ENCODE measurements at places on chromosomes 6 and 20.
A peak's percentile ranks its signal among the peaks of the same experiment; 100 is the strongest.

- DNase-seq, result no peak
Measured at GRCh38 chr20:23434521-23435313, 4.8 kb upstream of the CSTL1 start.

GRCh38 chr20:9993137-9993536, 41.6 kb upstream of the ANKEF1 start:
- DNase-seq, result no peak

GRCh38 chr6:79861023-79861422, 86.3 kb downstream of the ELOVL4 start:
- DNase-seq, result no peak

GRCh38 chr20:44792796-44793195, 17.6 kb downstream of the RIMS4 start:
- DNase-seq, result no peak

DNA sequence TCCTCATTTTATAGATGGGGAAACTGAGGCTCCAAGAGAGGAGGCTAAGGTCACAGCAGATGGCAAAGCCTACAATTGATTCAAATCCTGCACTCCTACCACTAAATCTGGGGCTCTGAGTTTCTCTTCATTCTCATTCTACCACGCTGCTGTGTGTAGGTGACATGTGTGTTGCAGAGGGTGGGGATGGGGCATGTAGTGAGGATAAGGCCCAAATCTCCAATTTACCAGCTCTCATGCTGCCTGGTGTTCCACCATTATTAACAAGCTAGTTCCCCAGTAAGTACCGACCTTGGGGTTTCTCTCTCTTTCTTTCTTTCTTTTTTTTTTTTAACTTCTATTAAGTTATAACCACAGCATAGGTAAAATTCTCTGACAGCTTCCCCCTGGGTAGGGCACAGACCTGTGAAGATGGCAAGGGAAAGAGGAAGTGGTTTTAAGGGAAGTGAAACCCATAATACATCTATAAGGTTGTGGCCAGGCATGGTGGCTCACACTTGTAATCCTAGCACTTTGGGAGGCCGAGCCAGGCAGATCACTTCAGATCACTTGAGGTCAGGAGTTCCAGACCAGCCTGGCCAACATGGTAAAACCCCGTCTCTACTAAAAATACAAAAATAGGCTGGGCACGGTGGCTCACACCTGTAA, 13.0 kb upstream of the MATN4 start:
- DNase-seq, result no peak

DNA sequence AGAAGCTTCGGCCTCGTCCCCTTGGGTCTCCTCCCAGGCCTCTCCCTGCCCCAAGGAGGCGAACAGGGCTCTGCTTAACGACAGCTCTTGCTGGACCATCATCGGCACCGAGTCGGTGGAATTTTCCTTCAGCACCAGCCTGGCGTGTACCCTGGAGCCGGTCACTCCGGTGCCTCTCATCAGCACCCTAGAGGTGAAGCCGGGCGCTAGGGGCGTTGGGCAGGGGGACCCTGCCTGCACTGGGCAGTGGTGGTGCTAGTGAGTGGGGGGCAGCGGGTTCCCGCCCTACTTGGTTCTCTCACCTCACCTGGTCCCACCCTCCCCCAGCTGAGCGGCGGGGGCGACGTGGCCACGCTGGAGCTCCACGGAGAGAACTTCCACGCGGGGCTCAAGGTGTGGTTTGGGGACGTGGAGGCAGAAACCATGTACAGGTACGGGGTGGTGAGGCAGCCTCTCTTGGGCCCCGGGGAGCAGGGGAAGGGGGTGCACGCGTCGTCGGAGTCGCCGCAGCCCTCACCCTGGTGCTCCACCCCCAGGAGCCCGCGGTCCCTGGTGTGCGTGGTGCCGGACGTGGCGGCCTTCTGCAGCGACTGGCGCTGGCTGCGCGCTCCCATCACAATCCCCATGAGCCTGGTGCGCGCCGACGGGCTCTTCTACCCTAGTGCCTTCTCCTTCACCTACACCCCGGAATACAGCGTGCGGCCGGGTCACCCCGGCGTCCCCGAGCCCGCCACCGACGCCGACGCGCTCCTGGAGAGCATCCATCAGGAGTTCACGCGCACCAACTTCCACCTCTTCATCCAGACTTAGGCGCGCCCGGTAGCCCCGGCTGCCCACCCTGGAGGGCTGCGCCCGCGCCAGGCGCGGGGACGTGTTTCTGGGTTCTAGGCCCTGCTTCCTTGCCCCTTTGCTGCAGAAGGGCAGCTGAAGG, 8.3 kb upstream of the MATN4 start:
- no peak for DNase-seq

DNA sequence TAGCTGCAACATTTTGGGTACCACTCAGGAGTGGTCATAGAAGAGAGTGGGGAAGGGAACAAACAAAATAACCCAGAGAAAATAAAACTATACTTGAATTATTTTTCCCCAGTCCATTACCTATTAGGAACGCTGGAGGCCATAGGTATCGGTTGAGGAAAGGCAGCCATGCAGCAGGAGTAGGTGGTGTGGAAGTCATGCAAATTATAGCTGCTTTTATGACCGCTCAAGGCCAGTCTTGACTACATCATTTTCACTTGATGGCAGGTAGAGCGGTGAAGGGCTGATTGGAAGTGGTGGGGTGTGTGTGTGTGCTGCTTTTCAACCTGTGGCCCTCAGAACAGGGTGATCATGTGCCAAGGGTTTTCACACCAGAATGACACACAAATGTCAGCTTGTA, 36.5 kb upstream of the KIF13A start:
- no peak for DNase-seq

DNA sequence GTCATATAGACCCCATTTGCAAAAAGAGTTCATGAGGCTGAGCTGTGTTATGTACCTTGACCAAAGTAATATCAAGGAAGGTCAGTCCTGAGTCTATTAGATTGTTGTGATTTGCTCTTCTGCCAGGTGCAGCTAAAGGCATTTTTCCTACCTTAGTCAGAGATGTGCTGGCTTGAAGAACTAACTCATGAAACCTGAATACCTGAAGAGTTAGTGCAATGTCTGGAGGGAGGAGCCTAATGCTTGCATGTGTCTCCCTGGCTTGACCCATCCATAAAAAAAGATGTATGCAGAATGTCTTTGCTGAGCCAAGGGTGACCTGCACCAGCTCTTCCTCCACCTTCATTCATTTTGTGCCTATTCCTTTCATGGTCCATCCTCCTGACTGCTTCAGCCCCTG, 742.0 kb downstream of the KIF16B start:
- no peak for DNase-seq

- no peak for DNase-seq
Measured at GRCh38 chr6:127737768-127738167, 160.8 kb downstream of the C6orf58 start.

GRCh38 chr6:125346201-125346925, 44.6 kb upstream of the HDDC2 start:
- peak; percentile 56 for DNase-seq

DNA sequence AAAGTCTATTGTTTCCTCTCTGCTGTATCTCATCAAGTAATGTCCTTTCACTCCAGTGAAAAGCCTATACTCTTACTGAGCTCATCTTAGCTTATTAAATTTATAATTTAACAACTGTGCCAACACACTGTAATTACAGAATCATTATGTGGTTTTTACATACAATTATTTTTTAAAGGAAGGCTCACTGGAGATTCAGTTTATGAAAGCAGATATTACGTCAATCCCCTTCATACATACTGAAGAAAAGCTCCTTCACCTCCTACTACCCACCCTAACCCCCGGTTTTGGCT, 28.1 kb downstream of the ARHGAP18 start:
- DNase-seq, result no peak

DNA sequence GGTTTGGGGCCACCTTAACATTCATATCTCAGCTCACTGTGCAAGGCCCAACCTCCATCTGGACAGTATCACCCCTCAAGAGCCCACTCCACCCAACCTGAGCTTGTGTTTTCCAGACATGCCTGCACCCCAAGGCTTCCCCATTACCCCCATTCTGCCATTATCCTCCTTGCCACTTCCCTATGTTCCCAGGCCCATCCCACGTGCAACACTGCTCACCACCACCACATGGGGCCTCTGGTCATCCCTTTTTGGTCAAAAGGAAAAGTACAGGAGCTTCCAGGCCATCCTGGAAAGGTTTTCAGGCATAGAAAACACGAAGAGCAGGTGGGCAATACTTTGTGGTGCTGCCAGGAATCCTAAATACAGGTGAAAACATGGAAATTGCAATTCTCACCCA, 140.3 kb downstream of the SYNDIG1 start:
- DNase-seq, result no peak

DNA sequence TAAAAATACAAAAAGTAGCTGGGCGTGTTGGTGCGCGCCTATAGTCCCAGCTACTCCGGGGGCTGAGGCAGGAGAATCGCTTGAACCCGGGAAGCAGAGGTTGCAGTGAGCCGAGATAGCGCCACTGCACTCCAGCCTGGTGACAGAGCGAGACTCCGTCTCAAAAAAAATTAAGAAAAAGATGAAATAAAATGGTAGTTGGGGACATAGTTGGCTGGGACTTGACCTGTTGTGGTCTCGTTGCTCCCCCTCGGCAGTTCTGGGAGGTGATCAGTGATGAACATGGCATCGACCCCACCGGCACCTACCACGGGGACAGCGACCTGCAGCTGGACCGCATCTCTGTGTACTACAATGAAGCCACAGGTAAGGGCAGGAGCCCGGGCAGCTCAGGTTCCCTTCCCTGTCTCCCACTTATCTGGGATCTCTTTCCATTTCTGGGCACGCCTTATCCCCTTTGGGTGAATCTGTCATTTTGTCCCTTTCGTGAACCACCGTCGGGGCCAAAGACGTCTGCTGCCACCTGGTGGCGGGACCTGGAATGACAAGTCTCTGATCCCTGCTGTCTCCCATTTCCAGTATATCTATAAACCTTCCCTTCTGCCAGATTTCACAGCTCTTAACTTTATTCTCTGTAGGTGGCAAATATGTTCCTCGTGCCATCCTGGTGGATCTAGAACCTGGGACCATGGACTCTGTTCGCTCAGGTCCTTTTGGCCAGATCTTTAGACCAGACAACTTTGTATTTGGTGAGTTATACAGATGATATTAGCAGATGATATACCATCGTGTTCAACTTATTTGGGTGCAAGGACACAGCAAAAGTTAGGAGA, 2.3 kb downstream of the TUBB start:
- peak; percentile 89 for DNase-seq

- no peak for DNase-seq
Measured at GRCh38 chr20:8155812-8156211, 23.7 kb downstream of the PLCB1 start.

DNA sequence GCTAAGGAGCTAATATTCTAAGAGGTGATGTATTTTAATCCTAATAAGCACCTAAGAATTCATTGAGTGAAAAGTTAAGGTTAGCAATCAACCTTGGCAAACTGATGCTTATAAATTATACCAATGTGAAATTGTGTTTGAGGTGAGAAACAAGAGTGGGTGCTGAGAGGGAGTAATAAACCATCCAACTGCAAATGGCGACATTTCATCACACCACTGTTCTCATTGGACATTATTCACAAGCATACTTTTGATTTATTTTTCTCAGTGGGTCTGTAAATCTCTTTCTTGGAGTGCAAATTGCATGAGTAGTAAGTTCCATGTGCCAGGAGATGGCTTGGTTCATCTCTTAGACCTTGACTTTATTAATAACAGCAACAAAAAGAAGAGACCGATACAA, 71.5 kb downstream of the BMP6 start:
- no peak for DNase-seq

- DNase-seq, result no peak
Measured at GRCh38 chr6:163888030-163888819, 473.7 kb downstream of the QKI start.

GRCh38 chr6:38773338-38773737, 58.2 kb downstream of the DNAH8 start:
- no peak for DNase-seq

DNA sequence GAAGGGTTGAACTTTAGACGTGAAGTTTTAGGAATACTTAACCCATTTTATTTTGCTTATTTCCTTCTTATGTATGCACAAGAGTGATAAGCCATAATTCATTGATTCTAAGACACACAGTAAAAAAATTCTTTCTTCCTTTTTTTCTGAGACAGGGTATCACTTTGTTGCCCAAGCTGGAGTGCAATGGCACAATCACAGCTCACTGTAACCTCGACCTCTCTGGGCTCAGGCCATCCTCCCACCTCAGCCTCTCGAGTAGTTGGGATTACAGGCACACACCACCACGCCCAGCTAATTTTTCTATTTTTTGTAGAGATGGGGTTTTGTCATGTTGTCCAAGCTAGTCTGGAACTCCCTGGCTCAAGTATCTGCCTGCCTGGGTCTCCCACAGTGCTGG, 116.6 kb upstream of the RNF24 start:
- DNase-seq, result no peak

DNA sequence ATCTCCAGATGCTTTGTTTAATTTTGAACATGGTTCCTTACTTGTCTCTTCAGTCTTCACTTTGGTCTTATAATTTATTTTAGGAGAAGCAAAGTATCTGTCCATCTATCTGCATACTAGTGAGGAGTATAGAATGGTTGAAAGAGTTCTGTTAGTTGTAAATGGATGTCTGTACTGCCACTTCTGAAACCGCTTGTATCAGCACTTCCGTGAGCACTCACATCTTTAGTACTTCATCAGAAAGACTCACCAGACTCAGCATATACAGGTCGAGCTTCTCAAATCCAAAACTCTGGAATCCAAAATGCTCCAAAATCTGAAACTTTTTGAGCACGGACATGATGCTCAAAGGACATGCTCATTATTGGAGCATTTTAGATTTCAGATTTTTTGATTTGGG, 142.0 kb upstream of the GLP1R start:
- no peak for DNase-seq

DNA sequence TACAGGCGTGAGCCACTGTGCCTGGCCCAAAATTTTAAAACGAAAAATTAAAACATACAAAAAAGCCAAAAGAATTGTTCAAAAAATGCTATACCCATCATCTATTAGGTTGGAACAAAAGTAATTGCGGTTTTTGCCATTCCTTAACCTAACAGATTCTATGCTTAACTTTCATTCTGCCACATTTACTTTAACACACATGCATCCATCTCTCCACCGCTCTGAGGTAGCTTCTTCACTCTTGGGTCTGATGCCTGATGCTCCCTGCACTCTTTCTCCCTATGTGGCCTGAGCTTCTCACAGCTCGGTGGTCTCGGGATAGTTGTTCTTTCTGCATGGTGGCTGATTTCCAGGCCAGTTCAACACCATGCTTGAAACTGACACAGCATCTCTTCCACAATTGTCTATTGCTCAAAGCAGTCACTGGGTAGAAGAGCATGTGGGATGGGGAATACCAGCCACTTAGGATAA, 4.7 kb upstream of the MANBAL start:
- no peak for DNase-seq
